ENCODE measurements at places on chromosomes 13 and 19.

DNA sequence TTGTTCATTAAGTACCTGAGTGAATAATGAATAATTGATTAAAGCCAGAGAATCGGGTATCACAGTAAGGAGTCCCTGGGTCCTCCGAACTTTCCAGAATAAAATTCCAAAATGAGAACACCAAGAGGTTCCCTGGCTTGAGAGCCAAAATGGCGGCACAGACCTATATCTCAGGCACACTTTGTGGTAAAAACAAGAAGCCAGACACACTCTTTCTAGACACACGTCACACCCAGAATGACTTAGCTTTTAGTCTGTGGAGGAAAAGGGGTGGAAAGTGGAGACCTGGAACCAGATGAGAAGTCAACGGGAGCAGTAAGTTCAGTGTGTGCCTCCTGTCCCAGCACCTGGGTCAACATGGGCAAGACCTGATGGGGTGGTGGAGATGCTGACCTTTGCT lies 8.4 kb downstream of the ARL11 start:
- DNase-seq, result no peak

DNA sequence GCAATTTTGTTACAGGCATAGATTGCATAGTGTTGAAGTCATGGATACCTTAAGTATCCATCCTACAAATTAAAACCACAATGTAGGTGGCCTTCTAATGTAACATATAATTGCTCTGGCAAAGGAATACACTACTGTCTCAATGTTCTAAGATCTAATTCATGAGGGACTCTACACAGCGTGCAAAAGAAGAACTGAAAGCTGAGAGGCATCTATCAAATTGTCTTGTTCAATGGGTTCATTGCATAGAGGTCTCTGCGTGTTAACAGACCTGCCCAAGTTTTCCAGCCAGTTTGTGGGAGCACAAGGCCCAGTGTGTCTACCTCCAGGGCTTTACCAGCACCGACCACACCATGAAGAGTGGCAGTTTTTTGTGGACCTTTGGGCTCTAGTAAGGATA lies 451.4 kb downstream of the ITGBL1 start:
- no peak for DNase-seq

DNA sequence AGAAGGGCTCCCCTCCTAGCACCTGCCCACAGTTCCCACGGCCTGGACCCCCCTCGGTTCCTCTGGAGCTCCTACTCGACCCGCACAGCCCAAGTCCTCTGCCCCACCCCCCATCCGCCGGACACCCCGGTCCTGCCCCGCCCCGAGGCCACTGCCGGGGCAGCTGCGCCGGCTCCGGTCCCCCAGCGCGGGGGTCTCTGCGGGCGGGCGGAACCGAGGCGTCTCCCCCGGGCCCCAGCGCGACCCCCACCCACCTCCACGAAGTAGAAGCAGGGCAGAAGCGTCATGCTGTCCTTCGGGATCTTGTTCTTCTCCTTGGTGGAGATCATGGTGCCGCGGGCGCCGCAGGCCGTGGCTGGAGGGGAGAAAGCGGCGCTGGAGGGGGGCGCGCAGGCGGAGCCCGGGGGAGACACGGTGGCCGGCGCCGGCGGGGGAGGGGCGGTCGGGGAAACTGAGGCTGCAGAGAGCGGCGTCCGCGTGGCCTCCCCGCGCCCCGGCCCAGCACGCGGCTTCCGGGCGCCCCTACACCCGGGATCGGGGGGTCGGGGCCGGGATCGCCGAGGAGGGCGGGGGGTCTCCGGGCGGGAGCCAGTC lies 427 bp downstream of the PLPPR3 start:
- no peak for DNase-seq

DNA sequence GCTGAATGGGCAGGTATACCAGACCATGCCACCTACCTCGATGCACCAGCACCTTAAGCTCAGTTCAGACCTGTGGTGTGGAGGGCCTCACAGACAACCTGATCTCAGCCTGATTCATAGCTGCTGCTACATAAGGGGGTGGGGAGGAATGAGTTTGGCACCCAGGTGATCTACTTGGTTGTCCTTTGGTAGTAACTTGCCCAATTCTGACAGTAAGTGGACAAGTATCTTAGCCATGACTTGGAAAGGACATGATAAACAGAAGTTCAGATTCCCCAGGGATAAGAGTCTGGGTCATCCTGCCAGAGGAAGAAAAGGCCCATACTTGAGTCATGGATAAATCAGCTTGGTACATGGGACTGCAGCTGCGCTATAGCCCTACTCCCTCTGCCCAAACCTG lies 28.4 kb upstream of the SOHLH2 start:
- no peak for DNase-seq

- no peak for DNase-seq
Measured at GRCh38 chr13:113064000-113064533, 41.5 kb upstream of the F7 start.

DNA sequence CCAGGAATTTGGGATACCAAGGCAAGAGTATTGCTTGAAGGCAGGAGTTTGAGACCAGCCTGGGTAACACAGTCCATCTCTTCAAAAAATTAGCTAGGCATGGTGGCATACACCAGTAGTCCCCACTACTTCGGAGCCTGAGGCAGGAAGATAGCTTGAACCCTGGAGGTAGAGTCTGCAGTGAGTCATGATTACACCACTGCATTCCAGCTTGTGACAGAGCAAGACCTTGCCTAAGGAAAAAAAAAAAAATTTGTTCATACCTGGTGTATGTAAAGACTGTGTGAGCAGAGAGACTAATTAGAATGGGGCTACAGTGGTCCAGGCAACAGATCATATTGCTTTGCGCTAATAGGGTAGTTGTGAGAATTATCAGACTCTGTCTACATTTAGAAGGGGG lies 778.3 kb upstream of the PCDH20 start:
- no peak for DNase-seq

DNA sequence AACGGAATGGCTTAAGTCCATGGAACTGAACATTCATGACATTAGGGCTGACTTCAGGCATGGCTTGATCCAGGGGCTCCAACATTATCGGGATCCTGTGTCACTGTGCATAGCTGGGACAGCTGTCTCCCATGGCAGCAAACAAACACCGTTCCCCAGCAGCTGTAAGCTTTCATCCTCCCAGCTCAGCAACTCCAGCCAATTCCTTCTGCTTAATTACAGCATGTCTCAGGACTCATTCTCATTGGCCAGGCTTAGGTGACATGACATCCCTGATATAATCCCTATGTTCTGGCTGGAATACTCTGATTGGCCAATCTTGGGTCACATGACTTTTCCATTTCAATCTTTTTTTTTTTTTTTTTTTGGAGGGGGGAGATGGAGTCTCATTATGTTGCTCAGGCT lies 10.9 kb upstream of the TLE5 start:
- DNase-seq, result peak; percentile 75

- peak; percentile 94 for DNase-seq
Measured at GRCh38 chr19:50728084-50728737, 5.0 kb downstream of the CLEC11A start.

Measured in eye (tissue), 1 donor.